Activated naive CD4-positive, alpha-beta T cell (primary cell): ENCODE measurements at places on chromosomes 12 and 14.

DNA sequence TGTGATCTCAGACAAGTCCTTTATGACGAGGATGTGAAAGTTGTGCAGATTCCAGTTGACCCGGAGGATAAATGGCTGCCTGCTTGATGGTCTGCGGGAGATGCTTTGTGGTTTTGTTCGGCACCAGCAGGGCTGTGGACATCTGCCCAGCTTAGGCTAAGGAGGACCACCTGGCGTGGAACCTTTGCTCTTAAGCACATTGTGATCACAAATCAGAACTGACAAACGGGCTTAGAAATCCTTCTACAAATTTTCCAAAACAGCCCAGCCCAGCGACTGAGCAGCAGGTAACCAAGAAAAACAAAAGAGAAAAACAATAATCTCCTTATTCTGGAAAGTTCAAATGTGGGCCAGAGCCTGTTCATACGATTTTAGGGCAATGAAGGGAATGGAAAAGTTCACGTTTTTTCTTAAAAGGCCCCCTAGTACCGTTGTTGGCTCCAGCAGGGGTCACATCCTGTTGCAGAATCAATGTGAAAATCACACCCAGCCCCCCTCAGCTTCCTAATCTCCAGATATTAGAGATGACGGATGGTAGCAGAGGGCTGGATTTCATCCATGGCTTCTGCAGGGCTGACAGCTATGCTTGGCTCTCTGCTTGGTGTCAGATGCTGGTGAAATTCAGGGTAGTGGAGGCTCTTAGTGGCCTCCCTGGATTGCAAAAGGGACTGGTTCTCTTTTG, 81.1 kb upstream of the RFLNA start:
- DNase-seq: no peak

DNA sequence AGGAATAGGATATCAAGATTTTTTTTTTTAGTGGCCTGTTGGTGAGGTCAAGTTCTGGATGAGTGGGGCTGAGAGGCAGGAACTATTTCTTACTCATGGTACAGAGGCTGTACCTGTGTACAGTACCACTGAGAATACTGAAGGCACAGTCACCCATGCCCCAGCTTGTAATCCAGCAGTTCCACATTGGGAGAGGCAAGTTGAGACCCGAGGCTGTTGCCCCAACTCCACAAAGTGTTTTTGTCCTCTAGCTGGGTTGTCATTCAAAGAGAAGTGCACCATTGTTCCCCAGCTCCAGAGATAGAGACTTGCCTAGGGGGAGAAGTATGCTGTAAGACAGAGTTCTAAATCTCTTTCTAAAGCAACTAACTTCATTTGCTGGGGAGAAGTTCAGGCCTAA, 38.7 kb downstream of the ARID2 start:
- DNase-seq: no peak

DNA sequence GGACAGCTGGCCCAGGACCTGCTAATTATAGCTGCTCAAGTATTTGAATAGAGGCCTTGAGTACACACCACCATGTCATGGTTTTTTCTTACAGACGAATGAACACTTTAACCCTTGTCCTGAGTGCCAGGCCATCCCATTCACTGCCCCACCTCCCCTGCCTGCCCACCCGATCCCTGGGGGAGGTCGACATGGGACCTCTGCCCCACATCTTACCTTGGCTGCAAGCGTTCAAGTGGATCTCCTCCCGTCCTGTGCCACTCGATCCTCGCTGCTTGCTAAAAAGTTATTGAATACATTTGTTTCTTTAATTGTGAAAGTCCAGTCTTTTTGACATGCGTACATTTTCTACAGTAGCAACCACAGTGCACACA, 10.3 kb downstream of the RTL1 start:
- DNase-seq: no peak

DNA sequence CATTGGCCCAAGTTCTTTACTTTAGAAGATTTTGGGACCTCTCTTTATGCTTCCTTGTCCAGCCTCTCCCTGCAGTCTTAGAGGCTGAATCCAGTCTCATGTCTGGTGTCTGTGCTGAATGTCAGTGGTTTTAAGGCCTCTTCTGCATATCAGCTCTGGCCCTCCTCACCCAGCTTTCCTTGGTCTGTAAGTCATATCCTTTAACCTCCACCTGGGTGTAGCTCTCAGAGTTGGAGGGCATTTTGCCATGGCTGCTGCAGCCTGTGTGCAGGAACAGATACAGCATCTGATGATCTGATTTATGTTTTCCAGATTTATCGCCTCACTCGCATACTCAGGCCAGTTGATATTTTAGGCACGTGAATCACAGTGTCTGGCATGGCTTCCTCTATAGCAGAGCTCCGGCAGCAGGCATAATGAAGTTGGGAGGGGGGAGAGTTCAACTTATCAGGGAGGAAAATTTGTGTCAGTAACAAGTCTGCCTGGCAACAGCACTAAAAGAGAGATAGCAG, 335.0 kb downstream of the PCNX1 start:
- DNase-seq: no peak

GRCh38 chr14:81350344-81351130, 49.6 kb downstream of the STON2 start:
- DNase-seq: no peak

- no peak for DNase-seq
These were observed 1.9 kb upstream of the SCFD1 start for GRCh38 chr14:30620178-30620577.

GRCh38 chr12:124582108-124582424, 14.7 kb upstream of the NCOR2 start:
- no peak for DNase-seq

DNA sequence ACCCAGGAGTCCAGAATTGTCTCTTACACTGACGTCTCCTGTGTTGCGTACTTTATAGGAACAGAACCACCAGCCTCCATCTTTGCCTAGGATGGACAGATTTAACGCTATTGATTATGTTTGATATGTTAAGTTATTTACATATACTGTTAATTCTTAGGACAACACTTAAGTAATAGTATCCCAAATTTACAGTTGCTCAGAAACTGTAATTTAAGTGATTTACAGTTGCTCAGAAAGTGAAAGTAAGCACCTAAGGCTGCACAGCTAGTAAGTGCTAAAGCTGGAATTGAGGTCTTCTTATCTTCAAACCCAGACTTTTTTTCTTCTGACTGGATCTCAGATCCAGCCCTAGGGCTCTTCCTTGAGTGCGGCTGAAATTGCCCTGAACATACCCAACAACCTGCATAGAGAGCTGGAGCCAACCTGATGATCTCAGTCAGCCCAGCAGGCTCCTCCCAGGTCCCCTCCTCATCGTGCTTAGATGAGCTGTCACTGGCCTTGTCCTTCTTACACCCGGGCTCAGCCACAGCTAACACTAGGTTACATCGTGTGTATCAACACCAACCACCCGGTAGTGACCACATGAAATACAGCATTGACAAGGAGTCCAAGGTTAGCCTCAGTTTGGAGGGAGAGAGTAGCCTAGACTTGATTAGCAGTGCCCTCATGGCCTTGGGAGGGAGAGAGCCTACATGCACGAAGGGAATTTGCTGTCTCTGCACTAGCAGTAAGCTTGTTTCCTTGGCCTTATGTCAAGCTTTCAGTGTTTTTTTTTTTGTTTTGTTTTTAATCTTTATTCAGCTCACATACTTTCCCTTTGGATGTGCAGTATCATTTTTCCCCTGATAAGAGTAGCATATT, 111.1 kb upstream of the ARHGAP5 start:
- DNase-seq: no peak

- DNase-seq: peak; percentile 24
These were observed 9.1 kb downstream of the NEMP1 start for GRCh38 chr12:57069523-57069922.

DNA sequence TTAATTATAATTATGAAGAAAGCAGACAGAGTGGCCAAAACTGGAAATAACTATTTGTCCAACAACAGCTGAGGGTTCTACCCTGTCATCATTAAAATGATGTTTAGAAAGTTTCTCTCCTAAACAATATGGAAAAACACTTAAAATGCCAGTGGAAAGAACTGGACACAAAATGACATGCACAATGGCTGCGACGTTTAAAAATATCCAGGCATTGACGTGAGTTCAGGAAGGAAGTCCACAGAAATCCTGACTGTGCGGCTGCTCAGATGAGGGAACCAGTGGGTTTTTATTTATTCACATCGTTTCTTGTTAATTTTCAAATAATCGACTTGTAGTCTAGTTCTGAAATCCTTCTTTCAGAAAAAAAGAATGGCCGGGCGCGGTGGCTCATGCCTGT, 58.3 kb downstream of the CCNK start:
- no peak for DNase-seq

DNA sequence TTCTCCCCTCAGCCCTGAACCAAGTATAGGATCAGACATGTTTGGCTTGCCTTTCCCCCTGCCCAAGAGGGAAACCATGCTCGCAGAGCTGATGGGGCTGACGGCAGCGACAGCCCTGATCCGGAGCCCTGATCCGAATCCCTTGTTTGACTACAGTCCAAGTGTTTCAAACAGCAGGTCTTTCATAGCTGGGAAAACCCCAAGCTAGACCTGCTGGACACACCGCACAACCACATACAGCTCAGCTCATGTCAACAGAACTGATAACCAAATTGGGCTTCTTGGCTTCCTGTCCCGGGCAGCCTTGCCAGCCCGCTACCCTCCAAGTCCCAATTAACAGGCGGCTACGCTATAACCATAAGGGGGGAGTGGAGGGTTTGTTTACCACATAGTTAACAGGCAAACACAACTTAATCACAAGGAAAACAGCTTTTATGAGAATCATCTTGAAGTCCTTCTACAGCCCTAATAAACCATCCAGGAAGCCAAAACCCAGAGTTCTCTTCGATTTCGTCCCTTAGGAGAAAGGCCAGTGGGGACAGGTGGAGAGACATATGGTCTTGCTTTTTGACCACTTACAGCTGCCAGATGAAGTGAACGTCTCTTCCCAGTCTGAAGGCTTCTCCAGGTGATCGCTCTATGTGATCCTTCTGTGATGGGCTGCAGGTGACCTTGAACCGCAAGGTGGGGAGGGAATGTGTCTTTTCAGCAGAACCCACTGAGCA, 64.5 kb upstream of the MANSC4 start:
- no peak for DNase-seq

DNA sequence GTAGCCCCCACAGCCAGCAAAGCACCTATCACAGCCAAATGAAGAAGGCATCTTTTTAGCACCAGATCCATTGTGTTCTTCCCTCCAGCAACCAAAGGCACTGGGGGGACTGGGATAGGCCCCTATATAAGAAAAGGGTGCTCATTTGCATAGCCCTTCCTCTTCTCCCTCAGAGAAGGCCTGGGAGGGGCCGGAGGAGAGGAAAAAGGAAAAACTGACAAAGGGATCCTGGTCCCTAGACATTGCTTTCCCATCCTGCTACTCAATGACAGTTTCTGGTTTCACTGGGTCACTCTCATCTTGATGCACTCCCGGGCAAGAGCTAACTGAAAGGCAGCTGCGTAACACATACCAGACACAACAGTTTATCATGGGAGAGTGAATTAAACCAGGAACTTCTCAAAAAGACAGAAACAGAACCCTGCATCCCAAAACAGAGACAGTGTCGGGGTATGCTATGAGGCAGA, at the start of gene PMEL:
Gene PMEL, minus strand, starts transcription at position 102 of the 467 bp plus-strand sequence. Its CDS starts 31 bp downstream, at position 71.
- DNase-seq: no peak

- no peak for DNase-seq
These were observed 15.2 kb downstream of the CALM1 start for GRCh38 chr14:90412058-90412457.
